ENCODE measurements at places on chromosomes 2 and 18.

GRCh38 chr2:148569221-148569620, 75.3 kb upstream of the EPC2 start:
- no peak for DNase-seq

- DNase-seq = no peak
These were observed 2.1 kb upstream of the SIX3 start for GRCh38 chr2:44939106-44940048.

DNA sequence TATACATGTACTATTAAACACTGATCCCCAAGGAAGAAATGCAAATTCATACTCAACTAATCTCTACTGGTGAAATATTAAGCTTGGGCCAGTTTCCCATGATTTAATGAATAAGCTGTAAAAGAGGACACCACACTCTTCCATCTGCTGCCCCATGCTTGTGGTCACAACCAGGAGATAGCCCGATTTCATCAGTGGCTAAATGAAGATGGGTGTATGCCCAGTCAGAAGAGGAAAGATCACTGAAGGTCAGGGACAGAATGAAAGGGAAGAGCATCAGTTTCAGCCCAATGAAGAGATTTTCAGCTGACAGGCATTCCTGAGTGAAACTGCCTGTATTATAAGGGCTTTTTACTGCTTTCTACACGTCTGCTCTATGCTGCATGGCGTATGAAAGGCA, 103.5 kb downstream of the KCNS3 start:
- no peak for DNase-seq

DNA sequence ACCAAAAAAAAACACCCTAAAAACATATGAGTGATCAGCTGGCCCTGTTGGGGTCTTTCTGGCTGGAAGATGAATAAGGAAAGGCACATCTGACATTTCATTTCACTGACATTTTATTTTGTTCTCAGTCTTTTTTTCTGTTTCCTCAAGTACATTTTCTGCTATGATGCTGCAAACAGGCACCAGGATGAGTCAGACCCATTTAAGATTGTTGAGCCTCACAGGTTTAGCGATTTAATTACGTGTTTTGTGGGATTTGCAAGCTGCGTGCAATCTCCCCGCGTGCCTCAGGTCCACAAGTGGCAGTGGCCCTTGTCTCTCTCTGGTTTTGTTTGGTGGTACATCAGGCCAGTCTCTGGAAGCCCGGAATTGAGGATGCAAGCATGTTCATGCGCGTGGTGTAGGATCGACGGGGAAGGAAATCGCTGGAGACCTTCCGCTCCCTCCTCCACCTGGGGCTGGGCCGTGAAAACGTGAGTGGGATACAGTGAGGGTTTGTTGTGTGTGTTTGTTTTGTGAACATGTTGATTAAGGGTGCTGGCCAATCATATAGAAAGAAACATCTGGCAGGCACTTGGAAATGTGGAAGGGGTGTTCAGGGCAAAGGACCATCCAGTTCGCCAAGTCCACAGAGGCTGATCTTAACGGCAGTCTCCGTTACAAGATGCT, 120.2 kb upstream of the ZNF516 start:
- DNase-seq = no peak

DNA sequence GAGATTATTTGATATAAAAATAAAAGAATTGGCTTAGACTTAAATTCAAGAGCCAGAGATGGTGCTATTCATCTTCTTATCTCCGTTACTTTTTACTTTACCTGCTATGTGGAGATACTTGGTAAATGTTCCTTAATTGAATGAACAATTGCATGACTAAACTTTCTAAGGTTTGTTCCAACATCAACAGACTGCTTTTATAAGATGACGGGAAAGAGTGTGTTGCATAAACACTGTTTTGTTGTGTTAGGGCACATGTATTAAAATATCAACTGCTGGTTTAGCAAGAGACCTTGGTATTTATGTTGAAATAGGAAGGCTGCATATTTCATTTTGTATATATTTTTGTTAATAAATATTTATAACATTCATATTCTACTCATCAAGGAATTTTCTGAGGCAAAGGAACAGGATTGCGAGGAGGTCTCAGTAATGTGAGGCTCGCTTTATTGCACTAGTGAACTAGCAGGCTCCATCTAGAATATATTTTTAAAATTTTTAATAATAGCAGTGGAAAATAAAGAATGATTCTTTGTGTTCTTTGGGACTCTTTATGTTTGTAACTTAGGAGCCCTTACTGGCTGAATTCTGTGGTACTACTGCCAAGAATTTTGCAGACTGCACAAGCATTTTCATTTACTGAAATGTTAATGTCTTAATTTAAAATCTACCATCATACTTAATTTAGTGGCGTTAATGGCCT, 10.7 kb upstream of the NFE2L2 start:
- DNase-seq = no peak

DNA sequence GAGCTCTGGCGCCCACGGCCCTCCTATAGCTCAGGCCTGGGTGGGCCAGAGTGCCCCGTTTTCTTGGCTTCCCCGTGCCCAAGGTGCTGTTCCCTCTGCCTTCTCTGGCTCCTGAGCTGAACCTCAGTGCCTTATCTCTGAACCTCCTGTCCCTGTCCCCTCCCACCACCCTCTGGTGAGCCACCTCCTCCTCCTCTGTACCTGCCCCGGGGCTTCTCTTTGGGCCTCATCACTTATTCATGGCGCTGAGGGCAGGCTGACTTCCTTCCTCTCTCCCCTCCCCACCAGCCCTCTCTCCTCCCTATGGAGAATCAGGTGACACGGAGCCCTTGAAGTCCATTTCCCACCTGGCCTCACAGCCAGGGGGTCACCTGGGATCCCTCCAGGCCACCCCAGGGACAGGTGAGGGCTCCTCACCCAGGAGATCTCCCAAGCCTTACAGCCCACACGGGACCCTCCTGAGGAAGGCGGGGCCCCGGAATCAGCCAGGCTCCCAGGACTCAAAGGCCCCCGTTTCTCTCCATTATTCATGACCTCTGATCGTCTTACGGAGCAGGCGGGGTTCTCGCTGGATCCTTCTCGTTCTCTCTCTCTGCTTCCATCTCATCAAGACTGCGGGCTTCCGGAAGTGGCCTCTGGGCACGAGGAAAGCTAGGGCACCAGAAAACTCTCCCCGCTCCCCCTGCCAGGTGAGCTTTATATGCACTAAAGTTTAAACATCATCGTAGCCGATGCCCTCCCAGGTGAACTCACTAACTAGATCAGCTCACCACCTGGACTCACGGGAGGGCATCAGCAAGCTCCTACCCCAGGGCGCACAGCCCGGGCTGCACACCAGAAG, at the start of gene LOXHD1:
Gene LOXHD1 (minus strand): TSS at position 106 of the 841 bp plus-strand sequence. CDS start 187 bp downstream, outside the sequence.
- peak; percentile 32 for DNase-seq

- peak; percentile 59 for DNase-seq
These were observed 27.6 kb upstream of the ASAP2 start for GRCh38 chr2:9178904-9179571.

Measured in right kidney (tissue), 9 donors.